Fibroblast of skin of scalp (primary cell): ENCODE measurements at places on chromosomes 5 and 9.
A peak's percentile ranks its signal among the peaks of the same experiment; 100 is the strongest.

- DNase-seq = no peak
These were observed 1010.2 kb upstream of the DMAC1 start for GRCh38 chr9:8809741-8810140.

- peak; percentile 9 for DNase-seq
These were observed 336.7 kb upstream of the CLINT1 start for GRCh38 chr5:158195416-158196210.

DNA sequence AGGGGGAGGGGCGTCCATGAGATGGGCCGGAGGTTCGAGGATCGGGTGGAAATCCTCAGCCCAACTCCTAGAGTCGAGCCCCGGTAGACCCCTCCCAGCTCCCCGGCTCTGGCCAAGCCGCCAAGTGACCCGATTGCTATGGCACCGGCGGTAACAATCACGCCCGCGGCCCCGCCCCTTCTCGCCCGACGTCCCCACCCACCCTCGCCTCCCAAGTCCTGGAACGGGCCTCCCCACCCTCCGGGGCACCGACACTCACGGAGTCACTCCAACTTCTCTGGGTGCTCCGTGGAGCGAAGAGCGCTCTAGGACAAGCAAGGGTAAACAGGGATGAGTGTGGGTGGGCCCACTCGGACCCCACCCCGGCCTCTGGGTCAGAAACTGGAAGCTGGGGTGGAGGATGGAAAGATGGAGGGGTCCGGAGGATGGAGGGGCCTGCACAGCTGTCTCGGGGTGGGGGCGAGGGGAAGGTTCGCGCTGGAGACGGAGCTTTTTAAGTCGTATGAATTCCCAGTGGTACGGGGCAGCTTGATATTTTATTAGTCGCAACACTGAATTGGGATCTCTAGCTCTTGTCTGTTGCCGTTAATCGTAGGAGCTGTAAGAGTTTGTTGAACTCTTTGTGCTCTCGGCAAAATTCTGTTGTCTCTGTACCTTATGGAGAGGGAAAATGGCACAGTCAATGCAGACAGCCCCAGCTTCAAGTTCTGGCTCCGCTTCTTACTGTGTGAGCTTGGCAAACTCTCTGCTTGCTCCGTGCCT, at the start of gene SPACA9:
Gene SPACA9, plus strand, starts transcription at position 204 of the 762 bp plus-strand sequence. CDS start 5,050 bp downstream, outside the sequence.
- peak; percentile 54 for DNase-seq

- peak; percentile 59 for DNase-seq
These were observed 547.2 kb downstream of the LRRC70 start for GRCh38 chr5:63125862-63126261.

GRCh38 chr5:157710882-157711281, 20.3 kb upstream of the THG1L start:
- DNase-seq = peak; percentile 84

- DNase-seq = peak; percentile 79
These were observed 57.0 kb downstream of the ECPAS start for GRCh38 chr9:111427186-111427585.

- peak; percentile 94 for DNase-seq
These were observed 40.8 kb downstream of the SHC3 start for GRCh38 chr9:89137542-89138462.

DNA sequence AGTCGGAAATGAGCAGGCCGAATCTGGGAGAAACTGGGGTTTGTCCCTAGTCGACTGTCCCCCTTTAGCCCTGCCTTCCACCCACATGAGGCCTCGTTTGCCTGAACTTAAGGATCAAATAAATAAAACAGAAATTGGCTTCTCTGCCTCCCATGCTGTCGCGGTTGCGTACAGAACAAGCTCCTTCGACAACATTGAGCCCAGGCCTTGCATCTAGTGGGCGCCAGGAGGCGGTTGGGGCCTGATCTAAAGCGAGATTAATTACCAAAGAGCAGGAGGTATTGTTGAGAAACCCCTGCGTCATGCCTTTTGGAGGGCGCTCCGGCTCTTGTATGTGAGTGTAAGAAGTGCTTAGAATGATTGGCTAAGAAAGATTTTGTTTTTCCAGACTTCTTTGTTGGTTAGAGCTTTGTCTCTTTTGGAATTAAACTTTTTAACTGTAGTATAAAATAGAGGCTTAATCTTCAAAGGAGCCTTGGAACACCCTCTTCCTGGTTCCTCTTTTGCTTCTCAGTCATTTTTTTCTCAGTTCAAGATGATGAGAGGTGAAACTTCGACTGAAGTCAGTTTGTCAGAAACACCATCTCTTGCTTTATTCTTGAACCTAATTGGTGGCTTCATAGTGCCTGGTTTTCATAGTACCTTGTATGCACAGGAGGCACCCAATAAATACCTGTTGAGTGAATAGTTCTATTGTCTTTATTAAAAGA, 828 bp downstream of the ATP6V0E1 start:
- peak; percentile 79 for DNase-seq

DNA sequence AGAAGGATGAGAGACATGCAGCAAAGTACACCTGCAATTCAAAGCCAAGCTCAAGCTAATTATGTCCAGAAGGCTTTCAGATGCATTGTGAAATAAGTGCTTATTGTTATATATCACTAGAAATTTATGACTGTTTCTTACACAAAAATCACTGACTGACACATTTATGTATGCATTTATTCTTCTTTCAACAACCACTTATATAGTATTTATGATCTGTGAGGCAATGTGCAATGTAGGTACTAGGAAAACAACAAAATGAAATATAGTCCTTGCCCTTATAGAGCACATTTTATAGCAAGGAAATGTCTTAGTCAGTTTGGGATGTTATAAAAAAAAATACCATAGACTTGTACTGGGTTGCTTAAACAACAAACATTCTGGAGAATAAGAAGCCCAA, 167.6 kb downstream of the YIPF5 start:
- DNase-seq = no peak

DNA sequence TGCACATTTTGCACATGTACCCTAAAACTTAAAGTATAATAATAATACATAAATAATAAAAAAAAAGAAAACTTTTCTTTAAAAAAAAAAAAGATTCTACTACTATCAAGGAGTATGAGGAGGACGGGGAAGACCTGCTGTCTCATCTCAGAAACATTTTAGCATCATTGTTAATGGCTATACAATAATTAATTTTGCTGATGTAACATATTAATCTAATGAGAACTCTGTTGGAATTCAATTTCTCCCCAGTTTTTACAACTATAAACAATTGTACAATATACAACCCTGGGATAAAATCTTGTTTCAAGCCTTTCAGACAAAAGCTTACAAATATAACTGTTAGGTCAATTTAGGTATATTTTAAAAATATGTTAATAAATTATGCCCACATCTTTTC, 139.0 kb upstream of the GRIN3A start:
- DNase-seq = no peak

- DNase-seq = peak; percentile 74
These were observed 303.0 kb downstream of the CSNK1G3 start for GRCh38 chr5:123814801-123815470.

GRCh38 chr9:89579741-89580385, 24.9 kb upstream of the GADD45G start:
- DNase-seq = no peak

GRCh38 chr5:77431286-77431685, 60.8 kb downstream of the WDR41 start:
- DNase-seq = peak; percentile 19

GRCh38 chr5:14341571-14342230, 198.6 kb downstream of the TRIO start:
- no peak for DNase-seq

DNA sequence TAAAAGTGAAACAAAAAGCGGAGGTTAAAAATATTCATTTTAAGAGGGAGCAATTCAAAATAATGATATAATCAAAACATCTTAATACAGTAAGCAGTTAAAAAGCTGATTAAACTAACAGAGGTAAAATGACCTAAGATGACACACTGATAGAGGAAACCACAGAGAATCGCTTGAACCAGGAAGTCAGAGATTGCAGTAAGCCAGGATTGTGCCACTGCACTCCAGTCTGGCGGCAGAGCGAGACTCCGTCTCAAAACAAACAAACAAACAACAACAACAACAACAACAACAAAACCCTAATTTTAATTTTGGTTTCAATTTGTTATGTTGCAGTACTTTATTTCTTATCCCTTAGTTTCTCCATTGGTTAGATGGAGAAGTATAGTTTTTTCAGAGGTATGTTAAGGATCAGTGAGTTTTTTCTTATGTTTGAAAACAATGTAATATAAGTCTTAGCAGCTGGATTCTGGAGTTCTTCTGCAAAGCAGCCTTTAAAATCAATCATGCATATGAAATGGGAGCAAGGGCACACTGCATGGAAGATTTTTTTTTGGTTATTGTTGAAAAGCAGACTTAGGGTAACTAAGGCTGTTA, 58.5 kb downstream of the MLANA start:
- peak; percentile 3 for DNase-seq

GRCh38 chr5:24208686-24209106, 436.1 kb downstream of the CDH10 start:
- no peak for DNase-seq

- no peak for DNase-seq
These were observed 269.4 kb downstream of the CWC27 start for GRCh38 chr5:65037831-65038815.

GRCh38 chr5:10491673-10492026, 50.0 kb downstream of the ROPN1L start:
- DNase-seq = no peak

GRCh38 chr5:38548064-38548759, 8.2 kb downstream of the LIFR start:
- no peak for DNase-seq

DNA sequence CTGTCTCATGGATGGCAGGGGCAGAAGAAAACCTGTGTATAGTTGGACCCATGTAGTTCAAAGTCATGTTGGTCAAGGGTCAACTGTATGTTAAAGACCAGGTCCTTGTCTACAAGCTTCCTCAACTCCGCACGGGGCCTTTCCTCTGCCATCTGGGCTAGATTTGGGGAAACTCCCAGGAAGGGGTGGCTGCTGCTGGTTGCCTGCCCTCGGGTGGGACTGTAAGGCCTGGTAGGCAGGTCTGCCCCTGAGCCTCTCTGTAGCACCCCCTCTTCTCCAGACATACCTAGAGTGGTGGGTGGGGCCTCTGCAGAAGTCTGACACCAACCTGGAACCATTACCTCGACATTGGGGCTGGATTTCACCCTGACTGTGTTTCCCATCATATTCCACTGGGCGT, 15.2 kb downstream of the ENHO start:
- no peak for DNase-seq

DNA sequence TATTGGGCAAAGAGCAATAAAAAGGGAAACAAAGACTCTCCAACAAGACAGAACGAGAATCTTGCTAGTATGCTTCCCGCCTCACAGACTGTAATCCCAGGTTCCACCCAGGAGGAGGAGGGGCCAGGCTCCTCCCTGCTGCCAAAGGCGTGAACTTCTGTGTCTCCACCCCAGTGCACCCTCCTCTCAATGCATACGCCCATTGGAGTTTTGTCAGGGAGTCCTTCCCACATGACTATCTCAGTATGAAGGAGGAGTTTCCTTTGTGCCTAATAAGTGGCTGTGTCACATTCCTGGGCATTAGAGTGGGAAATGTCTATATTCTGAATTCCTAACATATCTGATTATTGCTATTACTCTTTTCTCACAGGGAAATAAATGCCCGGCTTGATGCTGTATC, 106.4 kb upstream of the DHFR start:
- DNase-seq = peak; percentile 40

DNA sequence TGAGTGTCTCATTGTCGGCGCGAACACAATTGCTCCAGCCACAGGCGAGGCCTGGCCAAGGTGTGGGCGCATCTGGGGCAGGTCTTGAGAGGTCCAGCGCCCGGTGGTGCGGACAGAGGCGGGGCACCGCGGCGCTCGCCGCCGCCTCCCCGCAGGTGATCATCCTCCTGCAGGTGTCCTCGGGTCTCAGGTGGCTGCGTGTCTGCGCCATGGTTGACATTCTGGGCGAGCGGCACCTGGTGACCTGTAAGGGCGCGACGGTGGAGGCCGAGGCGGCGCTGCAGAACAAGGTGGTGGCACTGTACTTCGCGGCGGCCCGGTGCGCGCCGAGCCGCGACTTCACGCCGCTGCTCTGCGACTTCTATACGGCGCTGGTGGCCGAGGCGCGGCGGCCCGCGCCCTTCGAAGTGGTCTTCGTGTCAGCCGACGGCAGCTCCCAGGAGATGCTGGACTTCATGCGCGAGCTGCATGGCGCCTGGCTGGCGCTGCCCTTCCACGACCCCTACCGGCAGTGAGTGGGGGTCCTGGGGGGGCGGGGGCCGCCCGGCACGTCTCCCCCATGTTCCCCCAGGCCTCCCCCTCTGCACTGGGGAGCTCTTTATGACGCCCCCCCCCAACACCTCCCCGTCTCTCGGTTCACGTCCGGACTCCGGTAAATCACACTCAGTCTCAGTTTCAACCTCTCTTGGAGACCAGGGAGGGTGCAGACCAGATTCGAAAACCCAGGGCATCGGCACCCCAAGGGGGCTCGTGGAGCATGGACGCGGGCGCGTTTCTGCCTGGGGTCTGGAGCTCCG, 446 bp downstream of the NXNL2 start:
- DNase-seq = no peak

- no peak for DNase-seq
These were observed 384 bp upstream of the DMXL1 start for GRCh38 chr5:119070578-119070827.

DNA sequence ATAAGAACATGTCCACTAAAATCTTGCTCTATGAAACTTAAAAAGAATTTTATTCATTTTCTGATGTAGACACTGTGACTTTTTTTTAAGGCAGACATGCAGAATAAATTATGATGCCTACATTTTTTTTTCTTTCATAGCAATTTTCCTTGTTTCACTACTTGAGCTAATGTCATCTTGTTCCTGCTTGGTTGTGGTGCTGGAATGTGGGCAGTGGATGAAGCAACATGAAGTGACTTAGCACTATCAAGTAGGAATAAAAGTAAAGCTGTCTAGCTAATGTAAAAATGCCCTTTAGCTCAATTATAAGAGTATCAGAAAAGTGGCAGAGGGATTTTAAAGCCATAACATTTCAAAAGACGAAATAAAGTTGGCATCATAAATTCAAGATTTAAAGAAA, 191.0 kb downstream of the ADAMTS6 start:
- DNase-seq = peak; percentile 45

DNA sequence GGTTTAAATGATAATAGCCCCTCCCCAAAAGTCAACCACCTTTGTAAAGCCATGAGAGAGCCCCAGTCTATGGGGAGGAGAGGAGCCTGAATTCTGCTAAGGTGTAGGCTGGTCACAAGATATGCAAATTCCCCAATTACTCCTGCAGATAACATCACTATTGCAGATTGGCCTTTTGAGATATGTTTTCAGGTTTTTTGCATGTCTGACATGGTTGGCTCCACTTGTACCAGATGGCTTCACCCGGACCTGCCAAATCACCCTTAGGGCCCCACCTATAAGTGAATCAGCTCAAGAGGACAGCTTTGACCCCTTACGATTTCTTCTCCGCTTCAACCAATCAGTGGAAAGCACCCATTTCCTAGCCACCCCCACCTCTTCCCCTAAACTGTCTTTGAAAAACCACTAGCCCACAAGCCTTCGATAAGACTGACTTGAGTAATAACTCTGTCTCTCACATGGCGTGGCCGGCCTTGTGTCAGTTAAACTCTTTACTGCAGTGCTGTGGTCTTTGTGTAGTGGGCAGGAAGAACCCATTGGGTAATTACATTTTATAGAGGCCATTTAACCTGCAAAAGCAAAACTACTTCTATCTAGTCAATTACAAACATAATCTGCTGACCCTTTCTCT, 69.7 kb downstream of the PRLR start:
- DNase-seq = no peak
